ENCODE measurements at places on chromosomes 2 and 18.

DNA sequence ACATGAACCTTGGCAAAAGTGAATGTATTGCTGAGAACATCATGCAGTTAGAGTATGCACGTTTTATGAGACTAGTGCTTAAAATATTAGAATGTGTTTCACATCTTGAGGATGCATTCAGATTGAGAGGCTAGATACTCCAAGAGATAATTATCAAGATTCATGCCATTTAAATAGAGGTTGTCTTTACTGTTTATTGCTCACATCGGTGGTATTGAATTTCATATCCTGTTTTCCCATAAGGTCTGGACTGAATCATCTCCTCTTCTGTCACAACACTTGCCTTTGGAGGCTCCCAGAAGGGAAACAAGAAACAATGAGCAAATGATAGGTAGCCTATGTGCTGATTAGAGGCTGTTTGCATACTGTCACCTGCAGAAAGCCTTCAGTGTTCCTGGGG lies 83.8 kb downstream of the CLHC1 start:
- no peak overlapping the region for H3K27ac ChIP-seq
- no peak for DNase-seq
- no peaks in the 10 kb centered on the region for H3K27me3 ChIP-seq
- H3K4me1 ChIP-seq, result no peaks in the 10 kb centered on the region
- H3K36me3 ChIP-seq, result no peaks in the 10 kb centered on the region

GRCh38 chr2:64327510-64328414 lies 126.2 kb upstream of the LGALSL start:
- DNase-seq, result peak; percentile 43
- peak overlapping the region; percentile 33 for H3K4me3 ChIP-seq
- no peaks in the 10 kb centered on the region for H3K27me3 ChIP-seq
- peak overlapping the region; percentile 73 for H3K27ac ChIP-seq

DNA sequence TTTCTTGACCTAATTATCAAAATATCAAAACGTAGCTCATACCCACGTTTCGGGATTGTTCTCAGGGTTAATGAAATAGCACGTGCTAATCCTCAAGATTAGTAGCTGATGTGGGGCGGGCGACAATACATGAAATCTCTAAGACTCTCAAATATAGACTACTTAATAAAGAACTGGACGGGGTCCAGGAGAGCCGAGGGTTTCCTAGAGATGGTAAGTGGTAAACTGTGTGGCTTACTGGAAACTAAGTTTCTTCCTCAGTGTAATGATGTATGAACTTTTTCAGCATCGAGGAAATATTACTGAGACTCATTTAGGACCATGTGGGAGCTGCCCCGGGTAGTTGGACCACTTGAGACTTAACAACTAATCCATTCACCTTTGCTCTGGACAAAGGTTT lies 453.3 kb upstream of the SALL3 start:
- DNase-seq, result no peak
- no peaks in the 10 kb centered on the region for H3K27me3 ChIP-seq
- H3K36me3 ChIP-seq, result no peaks in the 10 kb centered on the region
- H3K27ac ChIP-seq, result no peak overlapping the region
- H3K4me3 ChIP-seq, result no peak overlapping the region

DNA sequence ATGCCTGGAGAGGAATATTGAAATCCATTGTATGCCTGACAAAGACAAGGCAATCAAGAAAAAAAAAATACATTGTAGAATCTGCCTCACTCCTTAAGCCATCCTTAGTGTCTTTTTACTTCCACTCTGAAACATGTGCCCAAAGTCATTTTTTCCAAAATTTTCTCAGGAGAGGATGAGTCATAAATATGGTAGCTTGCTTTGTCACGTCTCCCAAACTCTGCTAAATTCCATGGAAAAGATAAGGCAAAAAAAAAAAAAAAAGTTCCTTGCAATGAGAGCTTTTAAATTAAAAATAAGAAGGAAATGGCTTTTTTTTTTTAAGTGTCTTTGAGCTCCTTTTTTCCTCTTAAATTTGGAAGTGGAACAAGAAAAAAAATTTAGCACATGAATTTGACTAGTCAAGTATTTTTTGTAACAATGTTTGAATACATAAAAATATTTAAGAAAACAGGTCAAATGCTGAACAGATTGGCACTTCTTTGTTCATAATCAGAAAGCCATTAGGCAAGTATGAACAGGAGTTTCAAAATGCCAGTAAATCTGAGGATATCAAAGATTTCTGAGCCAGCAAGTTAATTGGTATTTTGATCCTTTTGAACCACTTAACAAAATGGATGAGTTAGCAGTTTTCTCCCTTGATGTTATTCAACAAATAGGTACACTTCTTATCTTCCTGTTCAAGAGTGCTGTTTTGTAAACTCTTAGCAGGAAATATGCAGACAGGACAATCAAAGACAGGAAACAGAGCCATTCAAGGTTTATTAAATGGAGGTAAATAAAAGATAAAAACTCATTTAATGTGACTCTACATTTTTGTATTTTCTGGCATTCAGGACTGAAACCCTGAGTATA lies 247.3 kb upstream of the SP5 start:
- no peak overlapping the region for H3K4me3 ChIP-seq
- no peaks in the 10 kb centered on the region for H3K36me3 ChIP-seq
- no peak for DNase-seq
- H3K4me1 ChIP-seq, result no peaks in the 10 kb centered on the region
- H3K27ac ChIP-seq, result no peak overlapping the region

GRCh38 chr2:209422191-209422754 lies 1.6 kb upstream of the MAP2 start:
- H3K36me3 ChIP-seq, result no peaks in the 10 kb centered on the region
- no peak for DNase-seq
- peaks cover 12% of the 10 kb centered on the region for H3K4me1 ChIP-seq
- H3K4me3 ChIP-seq, result no peak overlapping the region

GRCh38 chr2:16201848-16202247 lies 261.5 kb downstream of the MYCN start:
- DNase-seq, result no peak
- H3K4me1 ChIP-seq, result no peaks in the 10 kb centered on the region
- no peak overlapping the region for H3K4me3 ChIP-seq
- H3K27me3 ChIP-seq, result no peaks in the 10 kb centered on the region
- H3K36me3 ChIP-seq, result no peaks in the 10 kb centered on the region
- no peak overlapping the region for H3K27ac ChIP-seq

- H3K27ac ChIP-seq, result no peak overlapping the region
- H3K27me3 ChIP-seq, result no peaks in the 10 kb centered on the region
- H3K4me3 ChIP-seq, result no peak overlapping the region
- DNase-seq, result no peak
- H3K4me1 ChIP-seq, result no peaks in the 10 kb centered on the region
- H3K36me3 ChIP-seq, result no peaks in the 10 kb centered on the region
Observed at GRCh38 chr2:224722250-224722649, 6.1 kb upstream of the CCDC195 start.

GRCh38 chr2:238380785-238381184 lies 45.9 kb upstream of the ASB1 start:
- no peaks in the 10 kb centered on the region for H3K27me3 ChIP-seq
- no peak for DNase-seq
- no peaks in the 10 kb centered on the region for H3K36me3 ChIP-seq
- peaks cover 17% of the 10 kb centered on the region for H3K4me1 ChIP-seq
- H3K4me3 ChIP-seq, result no peak overlapping the region

DNA sequence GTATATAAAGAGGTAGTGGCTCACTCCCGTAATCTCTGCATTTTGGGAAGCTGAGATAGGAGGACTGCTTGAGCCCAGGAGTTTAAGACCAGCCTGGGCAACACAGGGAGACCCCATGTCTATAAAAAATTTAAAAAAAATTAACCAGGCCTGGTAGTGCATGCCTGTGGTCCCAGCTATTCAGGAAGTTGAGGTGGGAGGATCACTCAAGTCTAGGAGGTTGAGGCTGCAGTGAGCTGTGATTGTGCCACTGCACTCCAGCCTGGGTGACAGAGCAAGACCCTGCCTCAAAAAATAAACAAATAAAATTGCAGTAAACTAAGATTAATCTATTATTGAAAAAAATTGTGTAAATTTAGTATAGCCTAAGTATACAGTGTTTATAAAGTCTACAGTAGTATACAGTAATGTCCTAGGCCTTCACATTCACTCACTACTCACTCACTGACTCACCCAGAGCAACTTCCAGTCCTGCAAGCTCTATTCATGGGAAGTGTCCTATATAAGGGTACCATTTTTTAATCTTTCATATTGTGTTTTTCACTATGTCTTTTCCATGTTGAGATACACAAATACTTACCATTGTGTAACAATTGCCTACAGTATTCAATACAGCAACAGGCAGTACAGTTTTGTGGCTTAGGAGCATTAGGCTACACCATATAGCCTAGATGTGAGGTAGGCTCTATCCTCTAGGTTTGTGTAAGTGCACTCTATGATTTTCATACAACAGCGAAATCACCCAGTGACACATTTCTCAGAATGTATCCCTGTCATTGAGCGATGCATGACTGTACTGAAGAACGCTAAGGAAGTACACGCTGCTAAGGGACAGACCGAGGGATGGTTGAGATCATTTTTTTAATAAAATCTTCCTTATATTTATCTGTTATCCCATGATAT lies 10.4 kb upstream of the MAP4K3 start:
- no peaks in the 10 kb centered on the region for H3K27me3 ChIP-seq
- no peak for DNase-seq
- H3K4me1 ChIP-seq, result no peaks in the 10 kb centered on the region
- H3K27ac ChIP-seq, result no peak overlapping the region

- no peak for DNase-seq
- H3K27ac ChIP-seq, result no peak overlapping the region
- H3K27me3 ChIP-seq, result peaks cover 6% of the 10 kb centered on the region
- H3K4me1 ChIP-seq, result no peaks in the 10 kb centered on the region
Observed at GRCh38 chr2:152583512-152584229, 133.6 kb downstream of the PRPF40A start.

DNA sequence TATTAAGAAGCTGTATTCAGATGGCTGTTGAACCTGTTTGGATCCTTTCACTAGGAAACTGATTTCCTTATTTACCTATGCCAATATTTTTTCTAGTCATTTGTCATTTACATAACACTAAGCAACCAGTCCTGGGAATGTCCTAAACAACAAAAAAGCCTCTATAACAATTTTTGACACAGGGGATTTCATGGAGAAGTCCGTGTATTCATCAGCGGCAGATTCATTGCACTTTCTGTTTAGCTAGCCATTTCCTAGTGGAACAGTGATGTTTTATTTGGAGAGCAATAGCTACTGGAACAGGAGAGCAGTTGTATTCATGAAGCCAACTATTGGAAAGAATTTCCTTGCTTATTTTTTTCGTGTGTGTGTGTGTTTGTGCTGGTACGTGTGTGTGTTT lies 604.3 kb upstream of the POU3F3 start:
- H3K4me1 ChIP-seq, result no peaks in the 10 kb centered on the region
- H3K36me3 ChIP-seq, result no peaks in the 10 kb centered on the region
- no peak overlapping the region for H3K27ac ChIP-seq
- H3K27me3 ChIP-seq, result no peaks in the 10 kb centered on the region

DNA sequence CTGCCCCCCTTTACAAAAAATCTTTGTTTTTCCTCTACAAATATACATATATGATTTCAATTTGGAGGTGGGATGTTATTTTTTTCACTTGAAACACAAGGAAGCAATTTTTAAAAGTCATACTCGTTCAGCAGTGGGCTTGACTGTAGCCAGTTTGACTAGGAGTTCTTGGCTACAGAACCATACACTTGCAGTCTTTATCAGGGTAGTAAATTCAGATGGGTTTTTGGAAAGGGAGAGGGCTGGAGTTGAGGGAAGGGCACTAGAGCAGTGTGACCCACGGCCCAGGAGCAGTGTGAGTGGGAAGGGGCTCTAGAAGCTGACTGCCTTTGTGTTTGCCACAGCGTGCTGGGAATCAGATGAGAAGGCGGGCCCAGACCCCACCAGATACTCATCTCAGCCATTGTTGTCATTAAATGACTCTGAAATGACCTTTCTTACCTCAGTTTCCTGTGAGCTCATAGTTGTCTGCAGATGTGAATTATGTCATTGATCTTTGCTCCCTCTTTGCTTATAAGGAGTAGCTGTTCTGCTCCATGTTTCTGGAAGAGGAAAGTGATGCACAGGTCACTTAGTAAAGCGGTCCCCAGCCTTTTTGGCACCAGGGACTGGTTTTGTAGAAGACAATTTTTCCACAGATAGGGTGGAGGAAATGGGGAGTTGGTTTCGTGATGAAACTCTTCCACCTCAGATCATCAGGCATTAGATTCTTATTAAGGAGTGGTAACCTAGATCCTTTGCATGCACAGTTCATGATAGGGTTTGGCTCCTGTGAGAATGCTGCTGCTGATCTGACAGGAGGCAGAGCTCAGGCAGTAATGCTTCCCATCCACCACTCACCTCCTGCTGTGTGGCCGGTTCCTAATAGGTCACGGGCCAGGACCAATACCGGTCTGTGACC lies 116.8 kb downstream of the SPTBN1 start:
- H3K36me3 ChIP-seq, result no peaks in the 10 kb centered on the region
- H3K27ac ChIP-seq, result peak overlapping the region; percentile 89
- H3K4me3 ChIP-seq, result peak overlapping the region; percentile 53
- DNase-seq, result peak; percentile 52
- no peaks in the 10 kb centered on the region for H3K27me3 ChIP-seq
- H3K4me1 ChIP-seq, result peaks cover 92% of the 10 kb centered on the region

GRCh38 chr2:200442471-200442870 lies 67.4 kb downstream of the KCTD18 start:
- H3K4me3 ChIP-seq, result no peak overlapping the region
- no peaks in the 10 kb centered on the region for H3K27me3 ChIP-seq
- no peak for DNase-seq
- no peak overlapping the region for H3K27ac ChIP-seq
- H3K4me1 ChIP-seq, result no peaks in the 10 kb centered on the region

DNA sequence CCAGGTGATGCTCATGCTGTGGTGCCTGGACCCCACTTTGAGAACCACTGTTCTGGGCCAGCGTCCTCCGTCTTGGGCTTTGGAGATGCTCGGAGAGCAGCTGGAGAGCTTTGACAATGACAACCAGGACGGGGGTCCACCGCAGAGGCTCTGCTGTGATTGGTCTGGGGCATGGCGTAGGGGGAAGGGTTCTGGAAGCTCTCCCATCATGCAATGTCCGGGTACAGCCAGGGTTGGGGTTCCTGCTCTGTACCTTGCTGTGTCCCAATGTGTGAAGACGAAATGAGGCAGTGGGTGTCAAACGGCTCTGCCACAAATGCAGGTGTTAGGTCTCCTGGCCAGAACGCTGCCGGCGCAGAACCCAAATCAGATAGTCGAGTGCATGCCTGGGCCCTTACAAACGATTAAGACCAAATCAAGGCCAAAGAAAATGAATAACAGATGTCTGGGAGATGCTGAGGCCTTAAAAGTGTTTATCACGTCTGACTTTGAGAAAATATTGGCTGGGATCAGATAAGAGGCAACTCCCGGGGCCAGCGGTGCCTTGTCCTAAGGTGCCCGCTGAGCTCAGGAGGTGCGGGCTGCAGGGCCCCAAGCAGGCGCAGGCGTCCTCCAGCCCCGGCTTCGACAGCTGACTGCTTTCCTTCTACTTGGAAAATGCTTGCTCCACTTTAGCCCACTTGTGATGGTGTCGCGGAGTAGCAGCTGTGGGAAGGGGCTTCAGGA lies 117.2 kb downstream of the VAPA start:
- H3K4me3 ChIP-seq, result no peak overlapping the region
- no peak for DNase-seq
- H3K27ac ChIP-seq, result no peak overlapping the region
- no peaks in the 10 kb centered on the region for H3K4me1 ChIP-seq
- no peaks in the 10 kb centered on the region for H3K27me3 ChIP-seq
